ENCODE measurements at places on chromosomes 7 and 10. TPM values are rescaled to one million over a fixed set of nuclear protein-coding genes. Genes with fewer than 3 reads are reported as not detected.

DNA sequence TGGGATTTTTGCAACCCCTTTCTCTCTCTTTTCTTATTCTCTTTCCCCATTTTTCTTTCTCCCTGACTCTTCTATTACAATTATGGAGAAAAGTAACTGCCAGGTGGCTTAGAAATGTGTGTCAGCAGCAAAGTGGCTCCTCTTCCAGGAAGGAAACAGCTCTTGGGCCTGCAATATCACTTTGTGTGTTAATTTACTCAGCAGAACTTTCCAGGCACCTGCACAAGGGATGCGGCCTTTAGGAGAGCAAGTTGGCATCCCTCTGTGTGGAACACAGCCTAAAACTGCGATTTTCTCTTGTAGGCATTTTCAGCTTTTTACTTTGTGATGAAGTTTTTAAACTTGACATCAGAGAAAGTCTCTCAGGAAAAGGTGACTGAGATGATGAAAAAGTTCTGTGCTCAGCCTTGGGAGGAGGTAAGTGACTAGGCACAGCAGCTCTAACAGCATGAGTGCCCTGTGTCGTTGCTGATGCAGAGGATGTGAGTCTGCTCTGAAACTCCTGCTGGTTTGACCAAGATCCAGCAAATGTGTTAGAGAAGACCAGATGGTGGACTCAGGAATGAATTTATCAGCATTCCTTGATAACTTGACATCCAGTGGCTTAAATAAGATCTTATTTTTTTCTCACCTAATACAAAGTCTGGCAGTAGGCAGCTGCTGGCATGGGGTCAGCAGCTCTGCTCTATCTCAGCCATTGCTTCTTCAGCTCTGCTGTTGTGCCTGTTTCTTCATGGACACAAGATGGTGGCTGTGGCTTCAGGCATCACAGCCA lies 47.4 kb upstream of the CC2D2B start:
- no peak for DNase-seq

AKR1C8 gene
- total RNA-seq = 0.80 TPM

DNA sequence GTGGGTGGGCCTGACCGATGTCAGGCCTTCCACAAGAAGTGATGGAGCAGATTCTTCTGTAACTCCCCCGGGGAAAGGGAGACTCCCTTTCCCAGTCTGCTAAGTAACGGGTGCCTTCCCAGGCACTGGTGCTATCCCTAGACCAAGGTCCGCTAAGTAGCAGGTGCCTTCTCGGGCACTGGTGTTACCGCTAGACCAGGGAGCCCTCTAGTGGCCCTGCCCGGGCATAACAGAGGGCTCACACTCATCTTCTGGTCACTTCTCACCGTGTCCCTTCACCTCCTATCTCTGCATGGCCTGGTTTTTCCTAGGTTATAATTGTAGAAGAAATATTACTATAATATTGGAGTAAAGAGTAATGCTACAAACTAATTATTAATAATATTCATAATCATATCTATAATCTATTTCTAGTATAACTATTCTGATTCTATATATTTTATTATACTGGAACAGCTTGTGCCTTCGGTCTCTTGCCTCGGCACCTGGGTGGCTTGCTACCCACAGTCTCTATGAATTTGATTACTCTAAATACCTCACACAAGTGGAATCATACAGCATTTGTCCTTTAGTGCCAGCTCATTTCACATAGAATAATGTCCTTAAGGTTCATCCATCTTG lies 1378.7 kb downstream of the XPNPEP1 start:
- no peak for DNase-seq

DNA sequence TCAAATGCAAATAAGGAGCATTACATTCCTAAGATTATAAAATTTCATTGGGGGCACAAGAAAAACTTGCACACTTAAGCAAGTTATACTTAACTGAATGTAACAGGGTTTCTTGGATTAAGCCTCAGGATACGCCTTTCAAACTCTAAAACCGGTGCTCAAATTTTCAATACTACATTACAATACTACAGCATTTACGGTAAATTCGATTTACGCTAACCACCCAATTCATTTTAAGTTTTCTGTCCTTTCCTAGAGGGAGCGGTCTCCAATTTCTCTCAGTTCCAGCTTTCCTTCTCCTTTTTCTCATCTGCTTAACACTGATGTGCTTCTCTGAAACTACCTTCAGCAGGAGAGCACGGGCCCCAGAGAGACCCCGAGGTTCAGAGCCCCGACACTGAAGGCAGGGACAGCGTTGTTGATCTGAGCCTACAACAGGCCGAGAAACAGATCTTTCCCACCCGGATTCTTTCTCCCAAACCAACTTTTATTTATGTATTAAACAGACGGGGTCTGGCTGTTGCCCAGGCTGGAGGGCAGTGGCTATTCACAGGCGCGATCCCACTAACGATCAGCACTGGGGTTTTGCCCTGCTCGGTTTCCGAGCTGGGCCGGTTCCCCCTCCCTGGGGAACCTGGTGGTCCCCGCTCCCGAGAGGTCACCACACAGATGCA lies 798 bp downstream of the ZNF425 start:
- no peak for DNase-seq

DNA sequence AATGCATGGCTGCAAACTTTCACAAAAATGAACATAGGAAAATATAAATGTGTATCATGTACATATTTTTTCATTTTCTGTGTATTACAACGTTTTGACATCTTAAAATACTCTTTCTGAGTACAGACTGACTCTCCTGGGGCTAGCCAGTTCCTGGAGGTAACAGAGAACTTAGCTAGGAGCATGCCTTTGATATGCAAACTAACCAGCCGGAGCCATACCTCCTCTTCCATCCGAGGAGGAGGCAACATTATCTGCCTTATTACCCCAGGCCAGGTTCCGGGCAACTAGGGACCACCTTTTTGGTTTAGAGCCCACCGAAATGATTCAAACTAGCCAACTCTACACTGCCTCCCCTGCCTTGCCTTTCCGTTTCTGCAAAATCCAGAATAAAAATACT lies 33.7 kb upstream of the HECW1 start:
- no peak for DNase-seq

DNA sequence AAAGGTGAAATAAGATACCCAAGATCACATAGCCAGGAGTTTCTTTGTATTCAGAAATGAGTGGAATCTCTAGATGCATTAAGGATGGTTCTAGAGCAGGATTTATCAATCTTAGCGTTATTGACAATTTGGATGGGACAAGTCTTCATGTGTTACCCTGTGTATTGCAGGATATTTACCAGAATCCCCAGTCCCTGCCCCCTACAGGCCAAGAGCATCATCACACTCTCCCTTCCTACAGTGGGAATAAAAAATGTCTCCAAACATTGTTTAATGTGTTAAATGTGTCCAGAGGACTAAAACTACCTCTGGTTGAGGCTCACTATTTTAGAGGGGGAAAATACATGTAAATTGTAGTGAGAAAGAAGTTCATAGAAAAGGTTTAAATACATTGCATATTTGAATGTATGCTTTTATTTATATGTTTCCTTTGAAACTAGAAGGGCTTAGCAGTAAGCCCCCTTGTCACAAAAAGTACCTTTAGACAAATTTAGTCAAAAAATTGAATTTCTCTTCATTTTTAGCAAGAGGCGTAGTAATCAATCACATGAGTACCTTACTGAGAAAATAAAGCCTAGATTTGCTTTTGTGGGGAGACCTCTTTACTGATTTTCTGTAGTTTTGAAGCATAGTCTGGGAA lies 141.2 kb downstream of the MLLT10 start:
- no peak for DNase-seq

DNA sequence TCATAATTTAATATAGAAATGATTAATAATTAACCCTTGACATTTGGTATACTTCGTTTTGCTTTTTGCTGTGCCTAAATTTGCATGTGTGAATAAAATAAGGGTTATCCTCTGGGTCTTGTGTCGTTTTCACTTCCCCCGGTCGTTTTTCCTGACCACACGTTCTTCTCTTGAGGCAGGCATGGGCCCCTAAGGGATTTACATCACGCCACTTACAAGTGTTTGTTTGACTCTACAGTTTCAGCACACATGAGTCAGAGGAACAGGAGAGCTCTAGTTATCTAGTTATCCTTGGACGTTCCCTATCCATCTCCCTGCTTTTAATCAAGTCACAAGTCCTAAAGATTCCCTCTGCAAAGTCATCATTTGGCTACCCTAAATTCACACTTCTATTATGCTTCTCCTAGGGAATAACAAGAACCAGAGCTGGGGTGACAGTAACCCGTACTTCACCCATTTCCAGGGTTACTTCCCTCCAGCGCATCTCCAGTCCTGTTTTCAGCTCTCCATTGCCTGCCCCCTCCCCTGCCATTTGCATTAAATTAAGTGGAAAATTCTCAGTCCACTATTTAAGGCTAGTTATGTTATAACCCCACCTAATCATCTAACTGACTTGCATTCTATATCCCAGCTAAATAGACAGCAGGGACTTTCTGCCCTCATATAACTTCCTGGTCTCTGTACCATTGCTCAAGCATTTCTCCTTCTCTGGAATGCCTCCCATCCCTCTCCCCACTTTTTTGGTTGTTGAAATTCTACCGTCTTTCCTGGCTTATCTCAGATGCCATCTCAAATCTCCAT lies 206.9 kb downstream of the PTEN start:
- DNase-seq = no peak

DNA sequence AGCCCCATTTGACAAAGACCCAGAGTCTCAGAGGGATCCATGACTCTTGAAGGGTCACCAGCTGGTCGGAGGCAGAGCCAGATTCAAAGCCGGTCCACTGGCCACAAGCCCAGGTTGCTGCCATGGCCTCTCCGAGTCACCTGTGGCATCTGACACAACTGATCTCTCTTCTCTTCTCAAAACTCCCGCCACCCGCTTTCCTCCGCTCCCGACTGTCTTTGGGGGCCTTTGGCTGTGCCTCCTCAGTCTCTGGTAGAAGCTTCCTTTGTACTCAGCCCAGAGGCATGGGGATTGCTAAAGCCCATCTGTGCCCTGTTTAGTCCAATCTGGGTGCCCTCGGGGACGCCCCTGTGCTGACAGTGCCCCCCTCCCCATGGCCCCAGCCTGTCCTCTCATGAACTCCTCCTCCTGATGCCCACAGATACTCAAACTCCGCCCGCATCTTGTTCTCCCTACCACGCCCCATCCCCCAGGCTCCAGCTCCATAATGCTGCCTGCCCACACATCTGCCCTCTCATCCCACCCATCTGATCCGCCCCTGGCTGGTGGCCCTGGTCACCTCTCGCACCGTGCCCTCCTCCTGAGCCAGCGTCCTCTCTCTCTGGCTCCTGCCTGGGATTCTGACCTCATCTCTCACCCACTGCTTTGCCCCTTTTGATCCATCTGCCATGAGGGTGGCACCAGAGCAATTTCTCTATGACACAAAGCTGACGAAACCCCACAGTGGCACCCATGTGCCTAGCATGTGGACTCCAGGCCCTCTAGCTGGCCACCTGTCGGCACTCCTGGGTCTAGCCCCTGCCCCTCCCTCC lies 150.6 kb downstream of the SLIT1 start:
- DNase-seq = no peak

RET gene
- 1.3 TPM for total RNA-seq

DNA sequence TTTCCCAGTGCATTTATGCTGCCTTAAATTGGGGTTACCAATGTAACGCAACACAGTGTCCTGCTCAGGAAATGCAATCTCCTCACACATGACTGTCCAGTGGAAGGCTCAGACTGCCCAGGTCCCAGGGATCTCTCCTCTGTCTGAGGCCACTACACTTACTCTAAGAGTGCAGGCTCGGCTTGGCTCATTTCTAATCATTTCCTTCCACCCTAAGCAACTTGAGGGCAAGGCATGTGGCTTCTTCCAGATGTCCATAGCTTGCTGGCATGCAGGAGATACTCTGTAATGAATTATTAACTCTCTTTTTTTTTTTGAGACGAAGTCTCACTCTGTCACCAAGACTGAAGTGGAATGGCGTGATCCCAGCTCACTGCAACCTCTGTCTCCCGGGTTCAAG lies 23.7 kb downstream of the PLAC9 start:
- no peak for DNase-seq

Measured in ovary (tissue), 10 donors.